ENCODE measurements at places on chromosomes 2 and 18. TPM values are rescaled to one million over a fixed set of nuclear protein-coding genes. Genes with fewer than 3 reads are reported as not detected.
A peak's percentile ranks its signal among the peaks of the same experiment; 100 is the strongest.

DNA sequence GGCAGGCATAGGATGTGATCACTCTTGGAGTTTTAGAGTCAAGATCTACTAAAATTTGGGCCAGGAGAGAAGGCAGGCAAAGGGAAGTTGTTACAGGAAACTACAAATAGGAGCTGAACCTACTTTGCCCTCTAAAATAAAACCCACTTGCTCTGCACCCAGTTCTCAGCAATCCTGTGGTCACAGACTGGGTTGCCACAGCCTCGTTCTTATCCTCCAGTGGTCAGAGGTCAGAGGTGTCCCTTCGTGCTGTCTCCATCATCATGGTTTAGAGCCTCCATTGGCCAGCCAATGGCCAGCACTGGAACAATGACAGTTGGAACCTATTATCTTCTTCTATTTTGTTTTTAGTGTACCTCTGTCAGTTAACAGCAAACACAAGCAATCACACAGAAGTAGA lies 90.7 kb upstream of the TNP1 start:
- H3K4me3 ChIP-seq = no peak overlapping the region
- H3K27ac ChIP-seq = no peak overlapping the region
- no peaks in the 10 kb centered on the region for H3K36me3 ChIP-seq

DNA sequence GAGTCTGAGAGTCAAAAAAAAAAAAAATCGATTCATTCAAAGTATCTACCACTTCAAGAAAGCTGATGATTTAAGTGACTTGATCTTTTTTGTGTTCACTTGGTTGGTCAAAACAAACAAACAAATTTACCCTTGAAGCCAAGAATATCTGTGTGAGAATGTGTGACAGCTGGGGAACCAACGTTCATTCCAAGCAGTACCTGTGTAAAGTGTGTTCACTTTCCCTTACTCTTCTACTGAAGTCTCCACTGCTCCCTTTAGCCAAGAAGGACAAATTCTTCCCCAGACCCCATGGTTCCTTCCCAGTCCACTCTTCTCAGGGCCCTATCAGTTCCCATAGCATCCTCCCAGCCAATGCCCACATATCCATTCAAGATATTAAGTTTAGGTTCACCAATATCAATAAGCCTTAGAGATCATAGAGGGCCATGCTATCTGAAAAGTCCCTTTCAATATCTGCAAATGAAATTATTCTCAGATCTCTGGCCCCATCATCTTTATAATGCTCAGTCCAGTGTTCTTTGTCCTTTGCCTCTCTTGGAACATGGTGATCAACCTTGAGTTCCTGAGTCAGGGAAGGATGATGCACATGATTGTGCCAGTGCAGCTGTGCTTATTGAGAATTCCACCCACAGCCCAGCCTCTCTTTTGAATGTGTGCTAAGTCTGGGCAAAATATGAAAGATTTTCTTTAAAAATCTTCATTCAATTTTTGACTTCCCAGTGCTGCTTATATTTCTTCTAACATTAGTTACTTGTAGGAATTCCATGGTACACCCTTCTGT lies 82.8 kb upstream of the DTNA start:
- H3K27ac ChIP-seq = no peak overlapping the region
- H3K36me3 ChIP-seq = no peaks in the 10 kb centered on the region
- no peak for DNase-seq
- H3K4me1 ChIP-seq = no peaks in the 10 kb centered on the region

DNA sequence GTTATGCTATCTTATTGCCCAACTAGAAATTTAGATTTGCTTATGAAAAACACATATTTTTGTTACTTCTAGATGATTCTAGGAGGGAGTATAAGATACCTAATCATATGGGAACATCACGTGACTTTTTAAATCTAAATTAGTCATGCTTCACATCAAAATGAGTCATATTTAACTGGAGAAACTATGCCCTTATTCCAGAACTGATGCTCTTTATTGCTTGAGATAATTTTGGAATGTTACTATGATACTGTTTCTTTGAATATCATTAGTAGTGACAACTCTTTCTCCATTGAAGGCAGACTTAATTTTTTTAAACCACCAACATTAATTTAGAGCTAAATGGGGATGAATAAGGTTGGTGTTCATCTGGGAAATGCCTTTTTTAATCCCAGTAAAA lies 19.9 kb upstream of the ELAC1 start:
- no peaks in the 10 kb centered on the region for H3K27me3 ChIP-seq
- H3K4me3 ChIP-seq = no peak overlapping the region
- H3K27ac ChIP-seq = no peak overlapping the region
- H3K4me1 ChIP-seq = peaks cover 2% of the 10 kb centered on the region
- peak; percentile 53 for DNase-seq
- 0 out of 2 replicates have a peak, but pooled peaks cover 3% of the 10 kb centered on the region for H3K36me3 ChIP-seq

DNA sequence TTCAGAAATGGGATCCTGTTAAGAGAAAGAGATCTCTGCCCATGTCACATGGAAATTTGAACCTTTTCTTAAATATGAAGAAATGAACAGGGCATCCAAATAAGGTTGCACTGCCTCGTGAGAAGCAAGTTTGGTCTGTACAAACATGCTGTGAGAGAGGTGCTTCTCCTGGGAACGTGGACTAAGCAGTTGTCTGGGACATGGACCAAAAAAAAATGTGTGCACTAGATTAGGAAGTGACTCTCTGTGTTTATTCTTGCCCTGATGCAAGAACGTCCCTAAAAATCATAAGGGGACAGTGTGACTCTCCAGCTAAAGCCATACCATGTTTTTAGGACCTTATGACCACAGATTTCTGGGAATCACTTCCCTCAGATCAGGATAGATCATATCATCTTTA lies 23.7 kb upstream of the GCG start:
- H3K36me3 ChIP-seq = peaks cover 19% of the 10 kb centered on the region
- no peaks in the 10 kb centered on the region for H3K27me3 ChIP-seq
- no peak for DNase-seq

GRCh38 chr18:29154196-29154757 lies 977.3 kb upstream of the CDH2 start:
- peak overlapping the region; percentile 96 for H3K27ac ChIP-seq
- H3K36me3 ChIP-seq = no peaks in the 10 kb centered on the region
- peaks cover 9% of the 10 kb centered on the region for H3K4me1 ChIP-seq
- peak; percentile 49 for DNase-seq

GRCh38 chr2:30626397-30626796 lies 179.4 kb downstream of the LCLAT1 start:
- H3K27ac ChIP-seq = no peak overlapping the region
- H3K36me3 ChIP-seq = peaks cover 3% of the 10 kb centered on the region
- DNase-seq = no peak

DNA sequence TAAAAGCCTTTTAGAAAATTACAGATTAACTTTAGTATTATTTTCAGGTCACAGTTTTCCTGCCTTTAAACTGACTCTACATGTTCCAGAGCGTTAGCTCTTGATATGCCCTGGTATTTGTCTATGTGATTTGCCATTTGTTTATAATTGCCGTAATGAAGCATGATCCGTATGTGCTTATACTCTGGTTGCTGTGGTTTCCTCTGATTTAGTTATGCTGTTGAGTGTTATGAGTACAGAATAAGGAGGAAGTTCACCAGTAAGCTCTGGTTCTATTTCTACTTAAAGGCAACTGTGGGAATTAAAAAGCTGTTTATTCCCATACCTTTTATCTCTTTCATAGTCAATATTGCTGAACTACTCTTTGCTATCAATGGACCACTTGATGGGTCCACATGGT lies 123.5 kb downstream of the OSBPL6 start:
- H3K36me3 ChIP-seq = no peaks in the 10 kb centered on the region
- no peaks in the 10 kb centered on the region for H3K4me1 ChIP-seq
- H3K27me3 ChIP-seq = no peaks in the 10 kb centered on the region
- H3K27ac ChIP-seq = no peak overlapping the region

DNA sequence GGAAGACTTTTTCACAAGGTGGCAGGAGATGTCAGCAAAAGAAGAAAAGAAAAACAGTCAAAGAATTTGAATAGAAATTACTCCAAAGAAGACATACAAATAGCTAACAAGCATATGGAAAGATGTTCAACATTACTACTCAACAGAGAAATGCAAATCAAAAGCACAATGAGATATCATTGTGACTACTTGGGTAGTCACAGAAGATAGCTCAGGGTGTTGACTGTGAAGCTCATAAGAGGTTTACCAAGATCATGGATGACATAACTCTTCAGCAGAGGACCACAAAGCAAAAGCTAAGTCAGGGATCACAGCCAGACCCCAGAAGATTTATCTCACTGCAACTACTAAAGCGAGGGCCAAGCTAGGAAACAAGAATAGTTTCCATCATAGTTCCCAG lies 53.0 kb upstream of the TANK start:
- no peak for DNase-seq
- no peaks in the 10 kb centered on the region for H3K27me3 ChIP-seq
- H3K4me3 ChIP-seq = no peak overlapping the region
- H3K27ac ChIP-seq = no peak overlapping the region
- no peaks in the 10 kb centered on the region for H3K4me1 ChIP-seq

- H3K4me1 ChIP-seq = no peaks in the 10 kb centered on the region
- no peak overlapping the region for H3K4me3 ChIP-seq
Measured at GRCh38 chr18:49613641-49614151, 51.8 kb downstream of the LIPG start.

GRCh38 chr18:8719192-8719591 lies 13.8 kb downstream of the MTCL1 start:
- DNase-seq = no peak
- peaks cover 17% of the 10 kb centered on the region for H3K4me1 ChIP-seq
- no peak overlapping the region for H3K27ac ChIP-seq
- H3K27me3 ChIP-seq = no peaks in the 10 kb centered on the region
- no peak overlapping the region for H3K4me3 ChIP-seq

DNA sequence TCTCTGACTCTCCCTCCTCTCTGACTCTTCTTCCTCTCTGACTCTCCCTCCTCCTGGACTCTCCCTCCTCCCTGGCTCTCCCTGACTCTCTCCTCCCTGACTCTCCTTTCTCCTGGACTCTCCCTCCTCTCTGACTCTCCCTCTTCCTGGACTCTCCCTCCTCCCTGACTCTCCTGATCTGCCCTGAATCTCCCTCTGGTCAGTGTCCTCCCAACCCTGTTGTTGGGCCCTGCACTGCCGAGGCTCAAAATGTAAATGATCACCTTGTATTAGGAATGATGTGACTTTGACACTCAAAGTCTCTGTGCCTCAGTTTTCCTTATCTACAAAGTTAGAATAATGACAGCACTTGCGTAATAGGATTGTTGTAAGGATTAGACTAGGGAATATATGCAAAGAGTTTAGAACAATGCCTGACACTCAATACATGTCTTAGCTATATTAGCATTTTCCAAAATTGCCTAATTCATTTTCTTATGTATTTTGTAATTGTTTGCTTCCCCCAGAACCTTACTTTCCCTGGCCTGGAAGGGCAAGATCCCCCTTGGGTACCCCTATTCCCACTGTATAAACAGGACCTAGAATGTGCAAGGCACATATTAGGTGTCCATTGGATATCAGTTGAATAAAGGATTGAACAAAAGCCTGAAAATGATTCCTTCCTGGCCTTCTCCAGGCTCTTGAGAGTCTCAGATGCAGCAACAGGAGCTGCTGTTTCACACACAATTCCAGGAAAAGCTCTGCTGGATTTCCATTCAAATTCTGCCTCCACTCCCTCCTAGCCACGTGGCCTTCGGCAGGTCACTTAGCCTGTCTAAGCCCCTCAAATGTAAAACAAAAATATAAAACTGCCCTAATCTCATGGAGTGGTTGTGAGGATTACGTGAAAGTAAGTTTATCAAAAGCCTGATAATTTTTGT lies 170.1 kb downstream of the INHBB start:
- 0 out of 2 replicates have a peak, but pooled peaks cover 1% of the 10 kb centered on the region for H3K4me1 ChIP-seq
- peaks cover 41% of the 10 kb centered on the region for H3K27me3 ChIP-seq
- H3K27ac ChIP-seq = no peak overlapping the region
- DNase-seq = no peak
- H3K36me3 ChIP-seq = no peaks in the 10 kb centered on the region
- no peak overlapping the region for H3K4me3 ChIP-seq

- DNase-seq = no peak
- H3K27me3 ChIP-seq = no peaks in the 10 kb centered on the region
- H3K36me3 ChIP-seq = peaks cover 66% of the 10 kb centered on the region
- peaks cover 16% of the 10 kb centered on the region for H3K4me1 ChIP-seq
- H3K4me3 ChIP-seq = no peak overlapping the region
Measured at GRCh38 chr18:8826971-8827370, 121.6 kb downstream of the MTCL1 start.

The ACKR3 gene
- total RNA-seq = not detected

The MYOM1 gene
- total RNA-seq = under 0.01 TPM

The ANKRD44 gene
- total RNA-seq = 15.6 TPM

The AFF3 gene
- total RNA-seq = 13.9 TPM

The TSPYL6 gene
- not detected for total RNA-seq

The CD302 gene
- 6.1 TPM for total RNA-seq

The NTSR2 gene
- total RNA-seq = not detected

The ITGB6 gene
- under 0.01 TPM for total RNA-seq

The CPO gene
- total RNA-seq = not detected

The ALKAL2 gene
- total RNA-seq = not detected
